OCI-M1 (cell line): ENCODE measurements at places on chromosomes 11 and 22.
A peak's percentile ranks its signal among the peaks of the same experiment; 100 is the strongest.

- no peak for DNase-seq
Measured at GRCh38 chr11:130037058-130037457, 32.6 kb upstream of the APLP2 start.

GRCh38 chr11:122803716-122804115 lies 34.6 kb upstream of the CRTAM start:
- DNase-seq, result no peak

GRCh38 chr11:32333320-32333991 lies 101.9 kb downstream of the WT1 start:
- no peak for DNase-seq

GRCh38 chr22:24303007-24303406 lies 32.4 kb downstream of the SPECC1L start:
- DNase-seq, result no peak

DNA sequence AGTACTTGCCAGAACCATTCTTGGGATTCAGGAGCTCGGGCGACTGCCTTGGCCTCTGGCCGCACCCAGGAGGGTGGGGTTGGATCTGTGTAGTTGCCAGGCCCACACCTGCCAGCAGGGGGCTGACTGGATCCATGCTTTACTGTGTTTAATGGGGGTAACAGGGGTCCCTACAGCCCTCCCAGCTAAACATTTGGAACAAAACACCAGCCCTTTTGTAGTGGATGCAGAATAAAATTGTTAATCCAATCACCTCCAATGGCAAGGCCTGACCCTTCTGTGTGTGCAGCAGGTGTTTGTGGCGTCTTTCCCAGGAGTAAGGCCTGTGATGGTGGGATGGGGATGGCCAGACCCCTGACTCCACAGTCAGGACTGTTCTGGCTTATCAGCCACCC lies 22.5 kb downstream of the SUN2 start:
- DNase-seq, result peak; percentile 25

GRCh38 chr22:19826619-19826950 lies 28.1 kb downstream of the GNB1L start:
- DNase-seq, result no peak

- DNase-seq, result peak; percentile 92
Measured at GRCh38 chr22:40499209-40499623, 128.8 kb downstream of the SGSM3 start.

GRCh38 chr11:99020352-99021225 lies at the start of gene CNTN5:
Gene CNTN5, plus strand, starts transcription at chr11:99020949.
- peak; percentile 64 for DNase-seq

DNA sequence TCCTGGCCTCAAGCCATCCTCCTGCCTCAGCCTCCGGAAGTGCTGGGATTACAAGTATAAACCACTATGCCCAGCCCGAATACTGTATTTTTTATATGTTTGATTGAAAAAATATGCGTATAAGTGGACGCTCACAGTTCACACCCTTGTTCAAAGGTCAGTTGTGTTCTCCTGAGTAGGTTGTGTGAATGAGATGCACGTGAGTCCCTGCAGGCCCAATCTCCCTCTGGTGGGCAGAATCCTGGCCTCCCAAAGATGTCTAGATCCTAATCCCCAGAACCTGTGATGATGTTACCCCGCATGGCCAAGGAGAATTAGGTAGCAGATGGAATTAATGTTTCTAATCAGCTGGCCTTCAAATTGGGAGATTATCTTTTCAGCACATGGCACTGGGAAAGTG lies 41.9 kb downstream of the CTTN start:
- DNase-seq, result no peak

DNA sequence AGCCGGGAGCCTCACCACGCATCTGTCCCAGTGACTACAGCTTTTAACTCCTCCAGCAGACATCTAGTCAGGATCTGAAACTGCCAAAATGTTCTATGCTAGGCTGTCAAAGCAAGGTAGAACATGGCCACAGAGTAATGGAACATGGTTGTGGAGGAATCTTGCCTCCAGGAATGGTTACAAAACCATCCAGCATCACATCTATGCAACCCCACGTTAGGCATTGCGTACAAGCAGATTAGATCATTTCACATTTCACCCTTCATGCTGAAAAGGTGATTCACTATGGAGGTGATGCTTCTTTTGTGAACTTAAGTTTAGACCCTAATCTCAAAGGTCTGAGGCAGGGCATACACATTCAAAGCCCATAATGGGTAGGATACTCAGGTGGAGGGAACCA lies 103.0 kb downstream of the PARVA start:
- no peak for DNase-seq

DNA sequence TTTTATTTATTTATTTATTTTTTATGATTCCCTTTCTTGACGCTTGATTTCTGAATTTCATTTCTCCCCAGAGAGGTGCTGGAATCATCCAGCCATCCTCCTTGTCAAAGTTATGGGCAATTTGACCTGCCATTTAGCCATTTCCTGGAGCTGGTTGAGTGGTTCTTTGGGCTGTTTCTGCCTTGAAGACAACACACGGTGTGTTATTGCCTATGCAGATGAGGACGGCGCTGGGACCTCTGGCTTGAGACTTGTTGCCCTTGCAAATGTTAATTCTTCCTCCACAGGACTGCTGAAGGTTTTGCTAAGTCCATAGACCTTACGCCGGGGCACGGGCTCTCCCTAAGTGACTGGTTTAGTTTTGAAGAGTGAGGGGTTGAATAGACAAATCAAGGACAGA lies 147.9 kb upstream of the PLET1 start:
- DNase-seq, result no peak

- no peak for DNase-seq
Measured at GRCh38 chr11:130849215-130849568, 67.1 kb downstream of the SNX19 start.

DNA sequence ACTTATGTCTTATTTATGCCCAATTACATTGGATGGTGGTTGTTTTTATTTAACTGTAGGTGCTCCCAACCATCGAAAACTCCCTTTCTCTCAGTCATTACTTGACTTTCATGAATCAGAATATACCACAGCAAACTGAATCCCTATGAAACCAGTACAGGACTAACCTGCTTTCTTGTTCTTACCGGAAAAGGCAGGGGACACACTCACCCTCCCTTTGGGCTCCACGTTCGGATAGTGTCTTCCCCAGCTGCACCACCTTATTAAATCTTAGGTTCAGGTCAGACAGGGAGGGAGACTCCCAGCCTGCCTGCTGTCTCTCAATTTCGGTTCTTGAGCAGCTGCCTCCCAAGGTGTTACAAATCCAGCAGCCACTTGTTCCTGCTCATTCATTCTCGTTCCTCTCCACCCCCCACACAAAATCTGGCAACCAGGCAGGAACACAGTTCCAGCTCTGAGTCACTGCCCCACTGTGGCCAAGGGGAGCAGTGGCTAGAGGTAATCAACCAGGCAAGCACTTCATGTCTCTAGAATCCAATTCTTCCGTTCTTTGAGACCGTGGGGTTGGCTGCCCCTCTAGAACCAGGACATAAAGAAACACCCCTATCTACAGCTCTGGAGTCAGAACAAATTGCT lies 133.0 kb downstream of the PLEKHA7 start:
- peak; percentile 49 for DNase-seq

DNA sequence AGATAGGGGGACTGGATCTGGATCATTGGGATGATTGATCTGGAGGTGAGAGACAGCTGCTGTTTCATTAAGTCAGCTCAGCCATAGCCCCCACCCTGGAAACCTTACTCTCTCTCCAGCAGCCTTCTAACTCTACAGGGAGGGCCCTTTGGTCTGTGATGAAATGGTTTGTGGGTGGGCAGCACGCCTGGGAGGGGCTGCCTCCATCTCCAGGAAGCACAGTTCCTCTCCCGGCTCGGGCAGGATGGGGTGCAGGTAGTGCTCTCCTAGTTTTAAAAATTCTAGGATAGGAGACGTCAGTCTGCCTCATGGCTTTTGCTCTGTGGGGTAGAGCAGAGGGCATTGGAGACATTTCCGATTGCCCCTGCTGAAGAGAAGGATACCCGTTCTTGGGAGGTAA lies 89.7 kb downstream of the CEP164 start:
- no peak for DNase-seq
